ENCODE measurements at places on chromosomes 2 and 18.

DNA sequence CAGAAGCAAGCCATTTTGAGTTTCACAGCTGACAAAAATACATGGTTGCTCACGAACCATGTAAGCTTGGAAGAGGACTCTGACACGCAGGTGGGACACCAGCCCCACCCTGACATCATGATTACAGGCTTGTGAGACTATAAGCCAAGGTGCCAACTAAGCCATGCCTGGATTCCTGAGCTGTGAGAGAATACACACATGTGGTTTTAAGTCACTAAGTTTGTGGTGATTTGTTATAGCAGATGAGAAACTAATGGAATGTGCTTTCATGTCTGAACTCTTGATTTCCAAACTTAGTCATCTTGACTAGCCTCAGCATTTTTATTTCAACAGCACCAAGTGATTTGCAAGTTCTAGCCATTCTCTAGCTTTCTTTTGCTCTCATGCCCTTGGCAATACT lies 676.1 kb upstream of the CELF4 start:
- DNase-seq: no peak

DNA sequence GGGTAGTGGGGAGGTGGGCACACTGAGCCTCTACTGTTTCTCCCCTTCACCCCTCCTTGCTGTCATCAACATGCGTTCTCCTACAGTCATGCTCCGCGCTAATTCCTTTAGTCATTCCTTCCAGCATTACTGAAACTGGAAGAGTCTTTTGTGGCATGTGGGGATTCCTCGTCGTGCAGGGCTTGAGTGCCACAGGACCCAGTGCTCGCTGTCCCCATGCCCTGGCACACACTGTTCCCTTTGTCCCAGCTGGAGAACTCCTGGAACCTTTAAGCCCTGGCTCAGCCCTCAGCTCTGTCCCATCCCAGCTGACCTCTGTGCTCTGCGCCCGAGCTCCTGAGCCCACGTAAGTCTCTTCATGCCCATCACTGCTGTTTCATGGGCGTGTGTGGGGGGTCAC lies 42.1 kb downstream of the ODC1 start:
- DNase-seq: no peak

- DNase-seq: no peak
Observed at GRCh38 chr2:47295131-47295980, 107.6 kb upstream of the MSH2 start.

GRCh38 chr2:195658541-195658890 lies 1.5 kb downstream of the SLC39A10 start:
- no peak for DNase-seq

DNA sequence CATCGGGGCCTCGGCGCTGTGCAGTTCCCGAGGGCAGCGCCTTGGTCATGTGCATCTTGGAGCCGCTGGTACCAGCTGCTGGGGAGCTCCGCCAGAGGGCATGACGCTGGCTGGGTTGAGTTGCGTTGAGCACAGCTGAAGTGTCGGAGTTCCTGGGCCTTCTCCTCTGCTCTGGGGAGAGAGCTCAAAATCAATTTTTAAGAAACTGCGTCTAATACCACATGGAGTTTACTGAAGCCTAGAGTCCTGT lies 48.7 kb downstream of the GREB1 start:
- DNase-seq: no peak

DNA sequence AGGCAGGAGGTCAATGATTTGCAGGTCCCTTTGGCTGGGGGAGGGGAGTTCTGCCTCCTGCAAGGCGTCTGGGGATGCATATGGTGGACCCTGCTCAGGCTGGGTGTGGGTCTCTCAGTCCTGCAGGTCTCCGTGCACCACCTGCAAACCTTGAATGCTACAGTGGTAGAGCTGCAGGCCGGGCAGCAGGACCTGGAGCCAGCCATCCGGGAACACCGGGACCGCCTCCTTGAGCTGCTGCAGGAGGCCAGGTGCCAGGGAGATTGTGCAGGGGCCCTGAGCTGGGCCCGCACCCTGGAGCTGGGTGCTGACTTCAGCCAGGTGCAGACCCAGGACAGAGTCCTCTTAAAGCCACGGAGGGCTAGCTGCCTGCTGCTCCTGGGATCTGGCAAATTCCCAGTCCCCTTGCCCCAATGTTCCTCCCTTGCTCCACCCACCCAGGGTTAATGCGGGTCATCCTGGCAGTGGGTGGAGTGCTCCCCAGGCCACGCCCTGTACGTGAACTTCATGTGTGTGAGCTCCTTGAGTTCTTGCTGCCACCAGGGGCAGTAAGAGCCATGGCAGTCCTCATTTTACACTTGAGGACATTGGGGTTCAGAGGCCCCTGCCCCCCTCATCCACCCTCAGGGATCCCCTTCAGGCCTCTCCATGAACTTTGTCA lies 3.1 kb downstream of the PROM2 start:
- peak; percentile 47 for DNase-seq

GRCh38 chr2:181275643-181276070 lies 181.5 kb upstream of the ITGA4 start:
- DNase-seq: no peak
